Stimulated activated CD4-positive, alpha-beta T cell treated with anti-CD3 and anti-CD28 coated beads, Interleukin-15, amount 100 ng/mL, for 48 hours (primary cell): ENCODE measurements at places on chromosomes 2 and 18.

DNA sequence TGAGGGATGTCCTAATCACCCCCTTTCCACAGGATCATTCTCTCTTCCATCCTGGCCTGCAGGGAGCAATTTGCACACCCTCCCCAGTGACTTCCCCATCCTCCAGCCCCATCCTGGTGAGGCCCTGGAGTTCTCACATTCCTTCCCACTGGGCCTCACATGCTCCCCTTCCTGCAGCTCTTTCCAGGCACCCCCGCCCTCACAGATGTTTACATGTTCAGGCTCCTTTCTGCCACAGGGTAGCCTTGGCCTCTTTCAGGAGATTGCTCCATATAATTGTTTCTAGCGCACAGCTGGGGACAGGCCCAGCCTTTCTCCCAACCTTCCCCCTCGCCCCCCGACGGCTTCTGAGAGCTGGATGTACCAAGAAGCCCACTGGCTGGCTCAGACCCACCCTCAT lies 288.4 kb upstream of the TRIB2 start:
- DNase-seq: no peak

DNA sequence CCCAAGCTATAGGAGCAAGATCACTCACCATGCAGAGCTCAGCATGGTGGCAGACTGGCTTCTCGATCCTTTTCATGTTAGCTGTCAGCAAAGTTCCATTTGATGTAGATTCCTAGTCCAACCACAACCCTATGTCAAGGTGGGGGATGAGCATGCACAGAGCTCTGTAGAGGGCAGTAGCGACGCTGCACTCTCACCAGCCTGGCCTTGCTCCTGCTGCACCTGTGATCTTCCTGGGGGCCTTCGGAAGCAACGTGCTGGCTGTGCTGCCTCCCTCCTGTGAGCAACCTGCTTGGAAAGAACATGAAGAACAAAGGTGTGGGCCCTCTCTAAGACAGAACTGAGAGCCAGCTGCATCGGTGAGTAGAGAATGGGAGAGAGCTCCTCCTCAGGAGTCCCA lies 479.4 kb upstream of the MYT1L start:
- DNase-seq: no peak

GRCh38 chr18:49613641-49614151 lies 51.8 kb downstream of the LIPG start:
- no peak for DNase-seq

DNA sequence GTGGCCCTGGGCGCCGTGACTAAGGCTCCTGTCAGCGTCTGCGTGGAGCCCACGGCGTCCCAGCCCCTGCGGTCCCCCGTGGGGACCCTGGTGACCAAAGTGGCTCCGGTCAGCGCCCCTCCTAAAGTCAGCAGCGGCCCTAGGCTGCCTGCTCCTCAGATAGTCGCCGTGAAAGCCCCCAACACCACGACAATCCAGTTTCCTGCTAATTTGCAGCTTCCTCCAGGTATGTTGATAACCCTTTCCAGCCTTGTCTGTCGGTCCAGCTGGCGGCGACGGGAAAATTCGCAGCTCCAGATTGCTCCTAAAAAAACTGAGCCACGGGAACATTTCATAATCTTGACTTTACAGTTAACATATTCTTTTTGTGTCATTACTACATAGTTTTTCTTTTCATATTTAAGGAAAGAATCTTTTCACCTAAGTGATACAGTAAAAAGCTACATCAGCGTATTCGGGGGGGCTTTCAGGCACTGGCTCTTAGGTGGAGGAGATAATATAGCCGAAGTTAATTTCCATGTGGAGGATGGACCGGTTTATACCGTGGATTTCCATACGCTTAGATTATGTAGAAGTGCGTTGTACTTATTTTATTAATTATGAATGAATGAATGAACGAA lies 916 bp downstream of the TAF4B start:
- no peak for DNase-seq

GRCh38 chr2:135651717-135652116 lies 89.9 kb upstream of the UBXN4 start:
- DNase-seq: no peak

GRCh38 chr18:63953811-63954210 lies 4.7 kb downstream of the HMSD start:
- DNase-seq: no peak

DNA sequence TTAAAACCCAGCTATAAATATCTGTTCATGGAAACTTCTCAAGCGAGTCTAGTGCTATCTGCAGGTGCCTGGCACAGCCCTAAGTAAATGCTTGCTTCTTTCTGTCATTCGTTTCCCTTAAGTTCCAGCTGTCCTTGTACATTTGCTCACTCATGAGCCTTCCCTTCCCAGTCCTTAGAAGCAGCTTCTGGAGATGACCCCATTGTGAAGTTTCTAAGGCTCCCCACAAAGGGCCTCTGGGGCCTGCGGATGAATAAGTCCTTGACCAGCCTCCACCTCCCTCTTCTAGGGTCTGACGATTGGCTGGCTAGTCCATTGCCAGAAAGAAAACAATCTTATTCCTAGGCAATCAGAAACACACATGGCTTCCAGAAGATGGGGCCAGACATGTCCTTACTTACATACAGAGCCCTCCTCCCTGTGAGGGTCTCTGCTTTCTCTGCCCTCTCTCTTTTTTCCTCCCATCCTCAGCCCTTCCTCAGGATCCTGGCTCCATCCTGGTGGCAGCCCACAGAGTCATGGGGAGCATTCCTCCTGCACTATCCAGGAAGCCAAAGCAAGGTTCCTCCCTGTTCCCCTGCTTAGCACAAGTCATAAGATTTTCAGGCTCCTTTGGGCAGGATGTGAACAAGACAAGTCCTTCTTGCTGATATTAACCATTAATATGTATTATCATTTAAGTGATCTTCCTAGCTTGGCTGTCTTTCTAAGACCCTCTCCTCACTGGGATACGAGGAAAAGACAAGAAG lies 87.3 kb downstream of the TNFRSF11A start:
- no peak for DNase-seq

GRCh38 chr2:23675506-23675905 lies 251.4 kb downstream of the ATAD2B start:
- DNase-seq: no peak

- DNase-seq: no peak
These were observed 9.4 kb upstream of the CRYBA2 start for GRCh38 chr2:219002395-219003266.

GRCh38 chr2:241637018-241637794 lies at the start of the genes ATG4B and THAP4:
Gene ATG4B, plus strand, starts transcription at chr2:241637693. Its CDS starts 22 bp downstream, at chr2:241637715.
Gene THAP4, minus strand, starts transcription at chr2:241637158. Its CDS starts 141 bp downstream, at chr2:241637017.
- peak; percentile 62 for DNase-seq

- no peak for DNase-seq
These were observed 277.9 kb upstream of the GULP1 start for GRCh38 chr2:188013767-188014166.

DNA sequence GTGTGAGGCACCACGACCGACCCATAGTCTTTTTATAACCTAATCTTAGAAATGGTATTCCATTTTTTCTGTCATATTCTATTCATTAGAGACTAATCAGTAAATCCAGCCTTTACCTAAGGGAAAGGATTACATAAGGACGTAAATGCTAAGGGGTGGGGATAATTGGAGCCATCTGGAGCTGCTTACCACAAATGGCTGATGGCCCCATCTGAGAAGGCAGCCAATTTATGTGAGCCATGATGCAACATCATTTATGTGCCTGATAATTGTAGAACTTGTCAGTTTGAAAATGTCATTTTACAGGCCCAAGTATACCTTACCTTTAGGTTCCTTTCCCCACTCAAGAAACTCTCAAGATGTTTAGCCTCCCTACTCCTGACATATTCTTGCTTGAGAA lies 44.0 kb downstream of the ARHGEF33 start:
- DNase-seq: no peak

- DNase-seq: no peak
These were observed 139.8 kb upstream of the HS6ST1 start for GRCh38 chr2:128458505-128458904.

DNA sequence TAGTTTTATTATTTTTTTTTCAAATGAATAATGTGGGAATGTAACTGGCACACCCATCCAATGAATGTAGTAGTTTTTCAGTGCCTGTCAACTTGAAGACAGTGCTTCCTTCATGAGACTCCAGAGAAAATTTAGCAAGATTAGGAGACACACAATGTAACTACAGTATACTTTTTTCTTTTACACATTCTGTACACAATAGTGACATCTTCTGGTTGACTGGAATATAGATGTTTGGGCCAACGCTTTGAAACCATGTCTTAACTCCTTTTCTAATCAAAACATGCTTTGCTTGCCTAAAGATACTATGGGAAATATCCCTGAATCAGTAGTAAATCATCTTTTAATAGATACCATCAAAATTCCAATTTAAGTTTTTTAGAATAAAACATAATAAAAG lies 229.5 kb upstream of the ZC3H15 start:
- no peak for DNase-seq

DNA sequence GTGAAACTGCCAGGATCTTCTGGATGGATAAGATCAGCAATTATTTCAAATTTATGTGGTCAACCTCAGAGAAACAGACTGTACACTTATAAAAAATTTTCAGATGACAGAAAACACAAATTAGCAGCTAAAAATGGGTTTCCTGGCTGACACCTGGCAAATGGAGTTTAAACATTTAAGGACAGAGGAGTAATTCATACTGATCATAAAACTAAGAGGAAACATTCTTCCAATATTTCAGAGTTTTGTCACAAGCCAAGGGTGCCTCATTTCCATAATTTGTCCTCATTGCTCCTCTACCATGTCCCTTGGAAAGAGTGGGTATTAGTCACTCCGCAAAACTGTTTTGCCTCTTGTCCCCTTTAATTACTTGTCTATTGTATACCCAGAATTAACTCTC lies 70.2 kb downstream of the TMEFF2 start:
- no peak for DNase-seq

GRCh38 chr2:190996947-190997346 lies 17.0 kb downstream of the STAT1 start:
- DNase-seq: no peak

GRCh38 chr18:75173125-75173432 lies 35.9 kb downstream of the PTGR3 start:
- no peak for DNase-seq

- DNase-seq: no peak
These were observed at the start of gene HNMT for GRCh38 chr2:137964066-137964858. Gene HNMT, plus strand, starts transcription at chr2:137964473. Its CDS starts 19 bp downstream, at chr2:137964492.

- DNase-seq: no peak
These were observed 233.4 kb upstream of the COPS8 start for GRCh38 chr2:236852100-236852976.

DNA sequence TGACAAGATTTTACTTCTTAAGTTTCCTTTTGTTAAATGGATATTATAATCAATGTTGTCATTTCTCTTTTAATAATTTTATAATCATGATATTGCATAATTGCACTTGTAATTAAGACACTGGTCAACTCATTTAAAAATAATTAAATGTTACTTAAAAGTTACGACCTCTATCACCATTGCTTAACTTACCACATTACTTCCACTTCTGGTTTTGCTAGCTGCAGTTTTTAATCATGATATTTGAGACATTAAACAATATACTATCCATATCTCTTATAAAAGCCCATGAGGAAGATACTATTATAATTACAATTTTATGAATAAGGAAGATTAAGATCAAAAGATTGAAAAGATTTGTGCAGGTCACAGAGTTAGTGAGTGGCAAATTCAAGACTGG lies 502.0 kb downstream of the RNF144A start:
- DNase-seq: no peak

GRCh38 chr2:207501802-207502576 lies 27.8 kb upstream of the CREB1 start:
- DNase-seq: no peak

DNA sequence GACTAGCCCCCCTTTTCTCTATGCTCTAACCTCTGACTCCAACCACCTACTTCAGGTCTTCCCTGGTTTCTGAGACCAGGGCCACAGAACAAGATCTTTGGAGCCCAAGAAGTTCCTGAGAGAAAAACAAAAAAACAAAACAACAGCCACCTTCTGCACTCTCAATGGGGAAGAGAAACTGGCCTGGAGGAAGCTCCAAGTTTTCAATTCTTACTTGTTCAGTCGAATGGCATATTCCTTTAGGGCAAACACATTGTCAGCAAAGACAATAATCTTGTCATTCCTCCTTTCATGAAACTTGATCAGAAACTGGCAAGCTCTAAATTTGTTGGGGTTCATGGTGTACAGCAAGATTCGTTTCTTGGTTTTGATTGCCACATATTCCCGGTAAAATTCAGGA lies 15.0 kb downstream of the ERCC3 start:
- DNase-seq: no peak

DNA sequence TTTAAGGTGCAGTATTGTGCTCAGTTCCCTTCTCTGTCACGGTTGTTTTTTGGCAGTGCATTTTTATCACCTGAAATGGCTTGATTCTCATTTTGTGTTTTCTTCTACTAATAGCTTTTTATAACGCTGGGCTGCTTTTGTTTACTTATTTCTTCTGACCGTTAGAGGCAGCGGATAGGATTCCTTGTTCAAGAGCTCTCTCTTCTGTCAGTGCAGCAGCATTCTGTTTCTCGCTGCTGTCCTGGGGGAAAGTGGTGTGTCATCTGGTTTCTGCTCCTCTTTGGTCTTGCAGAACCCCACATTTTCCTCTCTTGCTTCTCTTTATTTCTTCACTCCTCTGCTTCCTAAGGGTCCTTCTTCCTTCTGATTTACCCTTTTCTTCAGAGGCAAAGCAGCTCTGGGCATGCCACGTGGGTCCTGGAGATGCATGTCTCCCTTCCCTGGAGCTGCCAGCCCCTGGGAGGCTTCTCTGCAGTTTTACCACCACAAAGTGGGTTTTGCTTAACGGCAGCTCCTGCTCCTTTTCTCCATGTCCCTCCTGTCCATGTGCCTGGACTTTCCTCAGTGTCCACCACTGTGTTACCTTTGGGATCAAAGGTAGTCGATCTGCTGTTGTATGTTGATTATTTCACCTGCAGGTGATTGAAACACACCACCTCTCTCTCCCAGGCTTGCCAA lies 47.3 kb upstream of the SNTG2 start:
- DNase-seq: no peak

- peak; percentile 76 for DNase-seq
These were observed 7.8 kb upstream of the NT5DC4 start for GRCh38 chr2:112712903-112713584.

DNA sequence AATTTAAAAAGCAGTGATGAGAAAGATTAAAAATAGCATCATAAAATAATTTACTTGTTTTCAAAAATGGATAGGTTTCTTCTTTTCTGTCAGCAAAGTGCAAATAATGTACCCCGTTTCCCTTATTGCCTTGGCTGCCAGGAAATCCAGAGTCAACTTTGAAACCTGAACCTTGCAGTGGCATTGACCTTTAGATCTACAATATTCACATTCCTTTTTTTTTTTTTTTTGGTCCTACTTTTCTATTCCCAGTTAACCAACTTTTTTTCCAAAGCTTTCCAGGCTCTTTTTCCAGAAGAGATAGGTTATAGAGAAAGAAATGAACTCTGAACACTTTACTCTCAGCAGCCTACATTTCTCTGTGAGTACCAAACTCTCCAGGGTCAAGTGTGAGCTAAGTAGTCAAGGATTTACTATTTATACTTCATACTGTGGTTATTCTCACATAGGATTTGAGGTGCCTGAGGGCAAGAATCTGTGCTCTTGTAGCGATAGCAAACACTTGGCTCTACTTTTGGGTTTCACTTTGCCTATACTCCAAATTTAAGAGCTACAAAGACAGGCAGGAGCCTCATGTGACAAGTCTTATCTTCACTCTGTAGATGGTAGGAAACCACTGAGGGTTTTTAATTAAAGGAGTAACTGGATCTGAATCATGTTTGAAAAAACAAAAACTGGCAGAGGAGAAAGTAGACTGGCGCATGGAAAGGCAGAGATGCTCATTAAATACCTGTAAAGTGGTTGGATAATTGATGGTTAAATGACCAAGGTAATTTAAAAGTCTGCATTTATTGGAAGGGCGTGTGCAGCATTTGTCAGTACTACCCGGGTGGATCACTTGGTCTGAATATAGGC lies 63.2 kb upstream of the TMEM17 start:
- no peak for DNase-seq

- DNase-seq: no peak
These were observed 49.7 kb upstream of the CD28 start for GRCh38 chr2:203656522-203657287.
